ENCODE measurements at places on chromosomes 5 and 9.

- DNase-seq, result no peak
Observed at GRCh38 chr9:13478639-13479038, 199.1 kb upstream of the MPDZ start.

DNA sequence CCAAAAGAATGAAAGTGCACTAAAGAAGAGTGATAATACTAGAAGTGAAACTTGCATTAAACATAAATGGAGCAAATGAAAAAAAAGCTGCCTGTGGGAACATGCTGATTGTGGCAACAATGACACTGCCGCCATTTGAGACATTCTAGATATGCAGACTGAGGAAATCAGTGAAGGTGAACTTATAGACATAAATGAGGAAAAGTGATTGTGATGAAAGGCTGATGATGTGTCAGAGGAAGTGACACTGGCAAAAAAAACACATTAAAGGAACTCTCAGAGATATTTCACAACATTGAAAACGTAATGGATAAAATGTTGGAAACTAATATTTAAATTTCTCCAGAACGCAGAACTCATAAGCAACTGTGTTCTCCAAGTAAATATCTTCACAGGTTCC, 1.2 kb downstream of the ERCC8 start:
- no peak for DNase-seq

- no peak for DNase-seq
Observed at GRCh38 chr9:2872250-2872930, 28.5 kb upstream of the PUM3 start.

GRCh38 chr5:103849934-103850333, 287.3 kb upstream of the NUDT12 start:
- DNase-seq, result no peak

- DNase-seq, result no peak
Observed at GRCh38 chr9:92429836-92430235, 5.6 kb upstream of the OMD start.

DNA sequence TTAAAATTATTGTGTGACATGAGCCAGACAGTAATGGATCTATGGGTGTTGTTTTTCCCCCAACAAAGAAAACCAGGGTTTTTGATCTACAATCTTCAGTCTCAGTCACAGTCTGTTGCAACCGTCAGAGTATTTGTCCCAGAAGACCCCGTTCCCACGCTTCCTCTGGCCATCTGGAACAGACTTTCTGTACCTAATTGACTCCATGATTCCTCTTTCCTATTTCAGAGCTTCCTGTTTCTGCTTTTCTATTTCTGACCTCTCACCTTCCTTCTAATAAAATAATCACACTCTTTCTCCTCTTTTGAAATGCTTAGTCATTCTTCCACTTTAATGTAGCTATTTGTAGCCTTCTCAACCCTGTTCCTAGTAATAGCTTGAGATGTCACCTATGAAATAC, 1044.8 kb downstream of the DTWD2 start:
- no peak for DNase-seq

DNA sequence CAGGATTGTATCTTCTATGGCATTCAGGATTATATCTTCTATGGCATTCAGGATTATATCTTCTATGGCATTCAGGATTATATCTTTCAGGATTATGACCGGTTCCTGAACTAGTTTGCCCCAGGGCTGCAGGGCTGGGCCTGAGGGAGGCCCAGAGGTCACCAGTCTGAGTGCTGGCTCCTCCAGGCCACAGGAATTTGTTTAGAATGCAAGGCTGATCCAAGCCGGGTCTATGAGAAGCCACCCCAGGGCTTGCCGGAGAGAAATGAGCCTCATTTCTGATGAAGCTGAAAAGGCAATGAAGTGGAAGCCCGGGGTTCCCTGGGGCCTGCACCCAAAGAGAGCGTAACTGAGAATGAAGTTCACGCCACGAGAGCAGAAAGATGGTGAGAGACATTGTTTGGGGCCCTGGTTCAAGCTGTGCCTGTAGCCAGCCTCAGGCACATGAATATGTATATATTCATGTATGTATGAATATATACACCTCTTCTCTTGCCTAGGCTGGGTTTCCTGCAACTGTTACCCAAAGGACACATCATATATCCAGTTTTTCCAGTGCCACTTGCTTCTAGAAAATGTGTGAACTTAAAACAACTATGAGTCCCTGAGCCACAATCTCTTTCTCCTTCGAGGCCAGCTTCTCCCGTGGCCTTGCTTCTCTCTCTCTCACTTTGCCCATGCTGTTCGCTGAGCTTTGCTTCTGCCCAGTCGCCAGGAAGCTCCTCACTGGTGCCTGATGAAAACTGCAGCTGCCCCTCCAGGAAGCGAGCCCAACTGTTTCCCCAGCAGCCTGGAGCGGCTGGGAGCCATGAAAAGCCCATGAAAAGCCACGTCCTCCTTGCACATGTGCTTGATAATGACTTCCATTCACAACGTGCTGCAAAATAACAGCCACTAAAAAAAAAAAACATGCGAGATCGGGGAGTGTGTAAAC, 62.3 kb downstream of the GTF3C4 start:
- DNase-seq, result no peak

- DNase-seq, result no peak
Observed at GRCh38 chr5:103526164-103526915, 36.2 kb downstream of the NUDT12 start.

- DNase-seq, result no peak
Observed at GRCh38 chr5:20230010-20230409, 242.0 kb upstream of the CDH18 start.

DNA sequence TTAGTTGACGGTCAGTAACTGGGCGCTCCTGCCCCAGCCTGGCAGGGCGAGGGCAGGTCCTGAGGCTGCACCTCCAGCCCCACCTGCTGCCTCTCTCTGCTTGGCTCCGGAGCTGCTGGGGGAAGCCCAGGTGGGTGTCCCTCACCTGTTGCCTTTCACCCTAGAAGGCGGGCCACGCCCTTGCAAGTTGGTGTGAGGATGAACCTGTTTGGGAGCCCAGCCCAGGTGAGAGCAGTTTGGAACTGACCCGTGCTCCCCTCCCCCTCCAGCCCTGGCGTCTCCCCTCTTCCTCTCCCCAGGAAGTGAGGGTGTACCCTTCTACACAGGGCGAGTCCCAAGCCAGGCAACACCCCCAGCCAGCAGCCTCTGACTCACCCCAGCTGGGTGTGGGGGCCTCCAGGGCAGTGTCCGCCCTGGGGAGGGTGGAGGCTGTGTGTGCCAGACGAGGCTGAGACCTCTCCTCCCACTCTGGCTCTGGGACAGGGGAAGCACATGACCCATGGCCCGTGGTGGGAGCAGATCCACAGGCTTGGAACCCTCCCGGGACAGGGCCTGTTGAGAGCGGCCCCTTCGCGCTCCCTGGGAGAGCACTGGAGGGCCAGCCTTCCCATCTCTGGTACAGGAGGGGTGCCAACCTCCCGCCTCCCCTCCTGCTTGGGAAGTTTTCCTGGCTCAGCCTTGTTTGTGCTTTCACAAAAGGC, 10.4 kb downstream of the LRRC8A start:
- peak; percentile 23 for DNase-seq

- no peak for DNase-seq
Observed at GRCh38 chr5:89179731-89180130, 296.7 kb upstream of the MEF2C start.

- no peak for DNase-seq
Observed at GRCh38 chr5:71972777-71973473, 134.3 kb upstream of the MAP1B start.

DNA sequence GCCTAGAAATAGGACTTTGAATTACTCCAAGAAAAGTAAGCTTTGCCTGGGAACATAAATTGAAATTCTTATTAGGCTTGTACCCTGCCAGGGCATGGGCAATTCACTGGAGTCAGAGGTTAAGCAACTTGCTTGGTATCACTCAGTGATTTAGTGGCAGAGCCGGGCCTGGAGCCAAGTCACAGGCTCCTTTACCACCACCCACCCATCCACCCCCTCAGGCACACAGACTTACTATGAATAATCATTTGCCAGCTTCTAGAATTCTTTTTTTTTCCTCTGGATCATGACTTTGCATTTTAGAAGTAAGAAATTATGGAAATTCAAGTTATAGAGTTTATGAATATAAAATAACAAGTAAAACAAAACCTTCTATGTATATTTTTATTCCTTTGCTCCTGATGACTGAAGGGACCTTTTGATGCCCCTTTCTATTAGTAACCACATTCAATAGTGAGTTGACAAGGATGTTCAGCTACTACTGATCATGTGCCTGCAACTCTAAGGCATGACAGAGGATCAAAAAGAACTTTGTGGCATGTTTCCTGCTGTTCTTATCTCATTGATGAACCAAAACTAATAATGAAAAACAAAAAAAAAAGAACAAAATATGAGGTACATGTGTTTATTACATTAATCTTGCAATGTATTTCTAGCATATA, 614.7 kb downstream of the TLR4 start:
- DNase-seq, result no peak

- no peak for DNase-seq
Observed at GRCh38 chr9:3858961-3859360, 333.2 kb upstream of the RFX3 start.

DNA sequence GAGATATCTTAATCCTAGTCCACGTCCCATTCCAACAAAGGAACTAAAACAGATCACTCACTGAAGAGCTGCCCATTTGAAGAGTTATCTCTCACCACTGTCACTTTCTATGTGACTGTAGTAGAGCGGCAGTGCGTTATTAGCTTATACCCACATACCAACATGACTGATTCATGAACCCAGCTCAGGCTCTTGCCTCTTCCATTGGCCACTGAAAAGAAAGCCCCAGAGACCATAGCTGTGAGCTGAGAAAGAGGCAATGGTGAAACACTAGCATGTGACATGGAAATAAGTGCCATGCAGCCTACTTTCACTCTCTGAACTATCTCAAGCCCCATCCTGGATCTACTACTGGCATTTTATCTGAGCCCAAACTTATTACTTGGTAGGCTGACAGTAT, 151.7 kb upstream of the MOCS2 start:
- no peak for DNase-seq

DNA sequence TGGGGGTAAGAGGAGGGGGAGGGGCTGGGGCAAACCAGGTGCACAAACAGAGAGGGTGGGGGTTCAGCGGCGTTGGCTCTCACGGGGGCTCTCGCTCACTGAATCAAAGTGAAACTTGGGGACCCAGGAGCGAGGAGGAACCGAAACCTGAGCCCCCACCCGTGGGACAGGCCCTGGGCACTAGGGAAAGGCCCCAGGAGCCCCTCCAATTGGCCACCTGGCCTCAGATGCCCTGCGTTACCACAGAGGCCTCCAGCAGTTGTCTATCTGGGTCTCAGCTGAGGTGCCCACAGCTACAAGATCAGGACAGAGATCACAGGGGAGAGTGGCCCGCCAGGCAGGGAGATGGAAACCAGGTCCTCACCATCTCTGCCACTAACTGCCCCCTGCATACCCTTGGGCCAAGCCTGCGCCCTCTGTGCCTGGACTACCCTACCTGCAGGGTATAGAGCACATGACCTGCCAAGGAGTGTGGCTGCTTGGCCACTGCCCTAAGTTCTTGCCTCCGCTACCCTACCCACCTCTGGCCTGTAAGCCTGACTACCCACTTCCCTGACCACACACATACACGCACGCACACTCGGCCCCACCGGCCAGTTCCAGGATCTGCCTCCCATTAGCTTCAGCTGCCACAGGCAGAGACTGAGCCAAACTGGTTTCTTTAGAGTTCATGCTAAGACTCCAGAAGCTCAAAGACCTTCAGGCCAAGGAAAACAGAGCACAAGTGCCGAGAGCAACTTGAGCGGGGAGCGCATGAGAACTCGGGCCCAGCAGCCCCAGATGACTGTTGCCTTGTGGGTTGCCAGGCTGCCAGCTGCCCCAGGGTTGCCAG, 39.9 kb downstream of the PAX5 start:
- DNase-seq, result no peak

- peak; percentile 42 for DNase-seq
Observed at GRCh38 chr9:114291064-114291474, 31.8 kb upstream of the ORM1 start.

DNA sequence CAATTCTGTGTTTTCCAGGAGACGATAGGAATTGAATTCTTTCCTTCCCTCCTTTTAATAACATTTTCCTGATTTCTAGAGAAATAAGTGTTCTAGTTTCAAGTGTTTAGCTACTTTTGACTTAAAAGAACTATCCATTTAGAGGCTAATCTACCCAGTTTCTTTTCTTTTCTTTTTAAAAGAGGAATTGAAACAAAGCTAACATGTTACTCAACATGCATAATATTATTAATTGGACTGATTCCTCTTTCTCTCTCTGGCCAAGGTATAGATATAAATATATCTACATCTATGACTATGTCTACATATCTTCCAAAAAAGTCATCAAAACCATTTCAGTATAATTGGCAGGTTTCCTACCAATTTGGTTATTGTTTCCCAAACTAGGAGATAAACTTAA, 309.8 kb downstream of the TRPM3 start:
- DNase-seq, result no peak

GRCh38 chr5:52139888-52140615, 647.7 kb upstream of the ITGA1 start:
- DNase-seq, result no peak

GRCh38 chr9:99594056-99594780, 227.5 kb upstream of the NR4A3 start:
- no peak for DNase-seq

DNA sequence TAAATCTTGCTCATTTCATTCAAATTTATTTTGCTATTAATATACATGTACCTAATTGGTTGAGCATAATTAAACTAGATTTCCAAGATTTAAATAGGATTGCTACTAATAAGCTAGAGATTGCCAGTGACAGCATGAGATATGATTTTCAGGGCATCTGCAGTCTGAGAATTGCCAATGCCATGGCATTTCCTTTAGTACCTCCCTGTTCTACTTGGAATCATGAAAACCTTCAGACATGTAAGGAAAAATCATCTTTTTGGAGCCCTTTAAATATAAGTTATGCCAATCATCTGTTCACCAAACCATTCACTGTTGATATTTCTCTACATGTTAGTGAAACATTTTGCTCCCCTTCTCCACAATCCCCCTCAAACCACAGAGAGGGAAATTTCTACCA, 691.4 kb downstream of the DNAH5 start:
- DNase-seq, result no peak

GRCh38 chr9:101376111-101376848, 8.5 kb downstream of the BAAT start:
- DNase-seq, result no peak

DNA sequence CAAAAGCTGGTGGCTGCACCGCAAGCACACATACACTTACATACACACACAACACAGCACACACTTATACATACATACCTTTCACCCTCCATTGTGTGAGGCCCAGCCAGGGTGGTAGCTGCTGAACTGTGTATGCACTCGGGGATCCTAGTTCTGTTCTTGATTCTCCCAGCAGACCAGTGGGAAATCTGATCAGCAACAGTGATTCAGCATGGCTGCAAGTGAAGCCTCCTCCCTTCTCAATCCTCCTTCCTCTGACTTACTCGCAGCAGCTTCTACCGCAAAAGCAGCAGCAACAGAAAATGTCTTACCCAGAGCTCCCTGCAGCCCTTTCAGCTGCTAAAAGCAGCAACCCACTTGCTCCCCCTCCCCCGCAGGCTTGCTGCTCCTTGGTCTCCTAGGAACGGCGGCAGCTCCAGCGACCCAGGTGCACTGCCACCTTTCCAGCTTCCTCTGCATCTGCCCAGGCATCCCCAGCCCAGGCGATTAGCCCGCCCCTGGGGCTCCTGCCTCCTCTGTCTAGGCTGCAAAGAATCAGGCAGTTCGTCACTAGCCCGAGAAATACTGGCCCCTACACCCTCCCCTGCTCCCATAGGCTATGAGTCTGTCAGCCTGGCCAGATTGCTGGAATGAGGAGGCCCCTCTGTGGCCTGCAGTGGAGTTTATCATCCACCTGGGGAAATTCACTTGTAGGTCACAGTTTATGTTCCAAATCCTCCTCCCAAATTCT, at the start of gene KLHL3:
Gene KLHL3, minus strand, starts transcription at position 535 of the 730 bp plus-strand sequence. Its CDS starts 443 bp downstream, at position 92.
- DNase-seq, result no peak
